ENCODE measurements at places on chromosomes 11 and 22. TPM values are rescaled to one million over a fixed set of nuclear protein-coding genes. Genes with fewer than 3 reads are reported as not detected.
A peak's percentile ranks its signal among the peaks of the same experiment; 100 is the strongest.

DNA sequence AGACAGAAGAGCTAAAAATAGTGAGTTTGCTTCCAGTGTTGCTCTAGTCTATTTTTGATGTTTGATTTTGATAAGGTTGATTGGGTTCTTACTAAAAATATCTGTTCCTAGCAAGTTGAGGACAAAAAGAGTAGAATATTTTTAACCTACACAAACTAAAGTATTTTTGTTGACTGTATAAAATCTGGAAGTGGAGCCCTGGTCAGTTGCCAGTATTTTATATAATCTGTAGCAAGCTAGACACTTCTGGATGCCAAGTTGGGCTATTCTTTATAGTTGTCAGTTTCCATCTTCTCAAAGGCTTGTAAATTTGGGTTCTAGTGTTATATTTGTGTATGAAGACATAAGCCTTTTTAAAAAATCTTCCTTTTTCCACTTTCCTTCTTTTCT lies 56.7 kb downstream of the HSD17B12 start:
- H3K27ac ChIP-seq, result peak overlapping the region; percentile 2
- DNase-seq, result no peak

- peaks cover 26% of the 10 kb centered on the region for H3K27me3 ChIP-seq
- peaks cover 15% of the 10 kb centered on the region for H3K4me1 ChIP-seq
- DNase-seq, result no peak
- no peak overlapping the region for H3K4me3 ChIP-seq
- no peaks in the 10 kb centered on the region for H3K36me3 ChIP-seq
These were observed 10.6 kb upstream of the DGKZ start for GRCh38 chr11:46336563-46337180.

DNA sequence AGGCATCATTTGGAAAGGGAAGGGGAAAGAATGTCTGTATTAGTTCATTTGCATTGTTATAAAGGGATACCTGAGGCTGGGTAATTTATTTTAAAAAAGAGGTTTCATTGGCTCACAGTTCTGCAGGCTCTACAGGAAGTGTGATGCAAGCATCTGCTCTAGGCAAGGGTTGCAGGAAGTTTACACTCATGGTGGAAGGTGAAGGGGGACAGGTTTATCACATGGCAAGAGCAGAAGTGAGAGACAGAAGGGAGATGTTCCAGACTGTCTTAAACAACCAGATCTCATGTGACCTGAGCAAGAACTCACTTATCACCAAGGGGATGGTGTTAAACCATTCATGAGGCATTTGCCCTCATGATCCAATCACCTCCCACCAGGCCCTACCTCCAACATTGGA lies 90.6 kb downstream of the CCDC83 start:
- H3K4me3 ChIP-seq, result no peak overlapping the region
- H3K27me3 ChIP-seq, result no peaks in the 10 kb centered on the region
- peaks cover 30% of the 10 kb centered on the region for H3K4me1 ChIP-seq
- no peak for DNase-seq
- no peaks in the 10 kb centered on the region for H3K36me3 ChIP-seq

DNA sequence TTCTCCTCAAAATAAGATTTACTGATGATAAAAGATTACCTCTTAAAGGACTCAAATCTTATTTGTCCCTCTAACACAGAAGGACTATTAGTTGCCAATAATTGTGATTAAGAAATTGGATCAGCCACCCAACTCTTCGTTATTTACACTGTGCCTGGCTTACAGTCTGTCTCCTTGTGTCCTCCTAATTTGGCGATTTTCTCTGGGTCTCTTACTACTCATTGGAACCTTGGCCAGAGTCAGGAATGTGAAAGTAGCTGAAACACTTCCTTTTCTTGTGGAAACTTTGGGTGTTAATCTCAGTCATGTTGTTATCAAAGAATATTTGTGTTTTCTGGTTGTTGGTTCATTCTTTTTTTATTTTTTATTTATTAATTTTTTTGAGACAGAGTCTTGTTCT lies 83.2 kb downstream of the TEAD1 start:
- no peak overlapping the region for H3K4me3 ChIP-seq
- H3K27me3 ChIP-seq, result no peaks in the 10 kb centered on the region
- peaks cover 7% of the 10 kb centered on the region for H3K36me3 ChIP-seq
- peaks cover 46% of the 10 kb centered on the region for H3K4me1 ChIP-seq
- H3K27ac ChIP-seq, result no peak overlapping the region

DNA sequence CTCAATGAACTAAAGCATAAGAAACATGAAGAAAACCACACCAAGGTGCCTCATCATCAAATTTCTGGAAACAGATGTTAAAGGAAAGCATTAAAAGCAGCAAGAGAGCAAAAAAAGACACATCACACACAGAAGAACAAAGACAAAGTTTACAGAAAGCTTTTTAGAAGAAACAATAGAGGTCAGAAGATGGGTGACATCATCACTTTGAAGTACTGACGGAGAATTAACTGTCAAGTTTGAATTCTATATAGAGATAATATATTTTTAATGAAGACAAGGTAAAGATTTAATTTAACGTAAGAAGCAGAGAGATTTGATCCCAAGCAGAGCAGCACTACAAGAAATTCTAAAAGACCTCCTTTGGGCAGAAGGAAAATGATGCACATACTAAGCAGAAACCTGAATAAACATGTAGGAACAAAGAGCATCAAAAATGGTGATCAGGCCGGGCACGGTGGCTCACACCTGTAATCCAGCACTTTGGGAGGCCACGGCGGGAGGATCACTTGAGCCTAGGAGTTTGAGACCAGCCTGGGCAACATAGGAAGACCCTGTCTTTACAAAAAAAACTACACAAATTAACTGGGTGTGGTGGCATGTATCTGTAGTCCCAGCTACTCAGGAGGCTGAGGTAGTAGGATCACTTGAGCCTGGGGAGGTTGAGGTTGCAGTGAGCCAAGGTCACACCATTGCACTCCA lies 63.3 kb upstream of the RTL6 start:
- H3K4me1 ChIP-seq, result peaks cover 13% of the 10 kb centered on the region
- DNase-seq, result no peak
- H3K27ac ChIP-seq, result no peak overlapping the region
- H3K4me3 ChIP-seq, result no peak overlapping the region

DNA sequence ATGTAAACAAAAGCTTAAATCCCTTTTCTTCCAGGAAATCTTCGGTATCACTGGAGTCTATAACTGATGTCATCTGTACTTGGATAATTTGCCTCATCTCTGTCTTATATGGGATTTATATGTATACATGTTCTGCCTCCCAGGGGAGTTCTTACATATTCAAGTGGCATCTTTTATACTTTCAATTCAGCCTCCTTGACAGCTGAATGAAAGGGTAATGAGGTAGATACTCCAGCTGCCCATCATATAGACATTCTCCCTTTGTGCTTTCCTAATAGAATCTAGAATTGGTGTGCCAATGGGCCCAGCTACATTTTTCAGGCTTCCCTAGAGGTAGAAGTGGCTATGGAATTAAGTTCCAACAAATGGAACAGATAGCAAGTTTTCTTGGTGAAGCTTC lies 223.8 kb downstream of the LRRC4C start:
- H3K4me3 ChIP-seq, result no peak overlapping the region
- H3K36me3 ChIP-seq, result no peaks in the 10 kb centered on the region
- peaks cover 21% of the 10 kb centered on the region for H3K27me3 ChIP-seq
- H3K4me1 ChIP-seq, result no peaks in the 10 kb centered on the region

- H3K36me3 ChIP-seq, result no peaks in the 10 kb centered on the region
- no peak overlapping the region for H3K4me3 ChIP-seq
- peaks cover 9% of the 10 kb centered on the region for H3K4me1 ChIP-seq
- no peaks in the 10 kb centered on the region for H3K27me3 ChIP-seq
- no peak for DNase-seq
- no peak overlapping the region for H3K27ac ChIP-seq
These were observed 13.8 kb downstream of the MMP20 start for GRCh38 chr11:102611291-102611690.

GRCh38 chr11:93251922-93252321 lies 54.1 kb upstream of the SLC36A4 start:
- no peaks in the 10 kb centered on the region for H3K4me1 ChIP-seq
- DNase-seq, result no peak
- no peak overlapping the region for H3K4me3 ChIP-seq
- H3K27me3 ChIP-seq, result no peaks in the 10 kb centered on the region
- H3K36me3 ChIP-seq, result no peaks in the 10 kb centered on the region
- no peak overlapping the region for H3K27ac ChIP-seq

DNA sequence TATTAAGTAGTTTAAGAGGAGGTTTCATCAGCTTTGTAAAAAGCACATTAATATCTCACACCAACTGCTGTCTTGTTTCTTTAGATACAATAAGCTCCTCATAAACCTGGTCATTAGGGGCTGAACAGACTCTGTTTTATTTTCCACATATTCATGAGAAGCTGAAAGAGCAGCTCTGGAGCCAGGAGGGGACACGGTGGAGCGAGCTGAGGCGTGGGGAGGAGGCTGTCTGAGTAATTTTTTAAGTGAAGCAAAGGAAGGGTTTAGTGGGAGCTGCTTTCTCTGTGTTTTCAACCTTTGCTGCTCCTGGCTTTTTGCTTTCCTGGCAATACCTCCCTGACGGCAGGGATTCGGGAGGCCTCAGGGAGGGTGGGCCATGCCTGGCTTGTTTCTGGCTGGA lies 67.0 kb upstream of the EIF3D start:
- H3K36me3 ChIP-seq, result no peaks in the 10 kb centered on the region
- no peak overlapping the region for H3K27ac ChIP-seq
- H3K27me3 ChIP-seq, result peaks cover 43% of the 10 kb centered on the region
- no peak for DNase-seq
- no peak overlapping the region for H3K4me3 ChIP-seq

GRCh38 chr11:45282081-45282480 lies 4.1 kb downstream of the SYT13 start:
- H3K27ac ChIP-seq, result no peak overlapping the region
- no peak for DNase-seq
- no peaks in the 10 kb centered on the region for H3K4me1 ChIP-seq

GRCh38 chr11:128086794-128087193 lies 500.6 kb downstream of the ETS1 start:
- H3K27ac ChIP-seq, result no peak overlapping the region
- H3K4me3 ChIP-seq, result no peak overlapping the region
- no peaks in the 10 kb centered on the region for H3K4me1 ChIP-seq
- H3K27me3 ChIP-seq, result no peaks in the 10 kb centered on the region
- no peak for DNase-seq

- H3K36me3 ChIP-seq, result no peaks in the 10 kb centered on the region
- no peaks in the 10 kb centered on the region for H3K27me3 ChIP-seq
- no peak overlapping the region for H3K27ac ChIP-seq
- DNase-seq, result no peak
- peaks cover 24% of the 10 kb centered on the region for H3K4me1 ChIP-seq
- H3K4me3 ChIP-seq, result no peak overlapping the region
These were observed 83.8 kb downstream of the ME3 start for GRCh38 chr11:86588566-86589090.

DNA sequence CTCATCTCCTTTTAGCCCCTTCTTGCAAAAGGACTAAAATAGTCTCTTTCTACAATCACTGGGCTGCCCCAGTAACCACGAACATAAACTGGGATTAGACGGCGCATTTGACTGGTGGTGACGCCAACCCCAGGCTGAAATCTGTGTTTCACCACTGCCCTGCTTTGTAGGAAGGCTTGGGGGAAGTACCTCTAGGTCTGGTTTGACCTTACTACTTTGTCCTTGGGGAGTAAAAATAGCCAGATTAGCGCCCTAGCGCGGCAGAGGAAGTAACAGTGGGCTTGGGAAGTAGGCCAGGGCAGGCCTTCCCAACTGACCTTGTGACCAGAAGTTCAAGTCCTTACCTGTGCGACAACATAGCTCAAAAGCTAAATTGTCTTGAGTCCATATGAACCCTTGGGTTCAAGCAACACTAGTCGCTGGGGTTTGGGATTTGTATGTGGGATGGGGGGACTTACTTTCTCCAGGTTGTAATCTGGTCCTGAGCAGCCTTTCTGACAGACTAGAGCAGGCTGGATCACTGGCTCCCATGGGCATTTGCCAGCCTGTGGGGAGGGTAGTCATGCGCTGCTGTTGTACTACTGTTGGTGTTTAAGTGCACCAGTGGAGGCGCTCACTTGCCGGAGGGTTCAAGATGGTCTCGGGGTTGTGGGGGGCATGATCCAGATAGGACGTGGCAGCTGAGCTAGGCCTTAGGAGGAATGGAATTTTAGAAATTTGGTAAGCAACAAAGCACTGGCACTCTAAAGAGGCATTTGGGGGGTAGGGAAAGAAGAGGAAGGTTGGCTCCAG lies 953 bp upstream of the PACS1 start:
- H3K27ac ChIP-seq, result peak overlapping the region; percentile 90
- peaks cover 83% of the 10 kb centered on the region for H3K36me3 ChIP-seq
- peak; percentile 51 for DNase-seq
- H3K4me1 ChIP-seq, result peaks cover 39% of the 10 kb centered on the region
- H3K4me3 ChIP-seq, result peak overlapping the region; percentile 99
- H3K27me3 ChIP-seq, result no peaks in the 10 kb centered on the region

GRCh38 chr11:111978028-111978771 lies 41.1 kb downstream of the DIXDC1 start:
- H3K4me1 ChIP-seq, result peaks cover 21% of the 10 kb centered on the region
- peak; percentile 49 for DNase-seq
- H3K27ac ChIP-seq, result no peak overlapping the region
- H3K36me3 ChIP-seq, result peaks cover 4% of the 10 kb centered on the region

GRCh38 chr11:128324531-128325141 lies 262.7 kb downstream of the ETS1 start:
- no peaks in the 10 kb centered on the region for H3K36me3 ChIP-seq
- H3K4me1 ChIP-seq, result 0 out of 2 replicates have a peak, but pooled peaks cover 4% of the 10 kb centered on the region
- no peak overlapping the region for H3K4me3 ChIP-seq

- no peaks in the 10 kb centered on the region for H3K27me3 ChIP-seq
- DNase-seq, result no peak
- H3K4me1 ChIP-seq, result peaks cover 32% of the 10 kb centered on the region
- no peaks in the 10 kb centered on the region for H3K36me3 ChIP-seq
- peak overlapping the region; percentile 26 for H3K4me3 ChIP-seq
- peak overlapping the region; percentile 74 for H3K27ac ChIP-seq
These were observed 84.1 kb downstream of the C22orf31 start for GRCh38 chr22:28977481-28977971.

DNA sequence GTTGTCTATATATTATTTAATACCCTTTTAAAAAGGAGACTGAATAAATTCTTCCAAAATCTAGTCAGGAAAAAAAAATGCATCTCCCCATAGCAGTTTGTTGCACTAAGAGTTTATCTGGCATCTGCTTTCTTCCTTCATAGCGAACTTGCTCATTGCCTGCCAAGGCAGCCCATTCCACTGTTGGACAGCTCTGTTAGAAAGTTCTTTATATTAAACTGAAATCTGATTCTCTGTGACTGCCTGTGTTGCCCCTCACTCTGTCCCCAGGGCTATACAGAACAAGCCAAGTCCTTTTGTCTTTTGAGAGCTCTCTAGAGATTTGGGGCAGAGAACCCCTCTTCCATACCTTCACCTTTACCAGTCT lies 3.3 kb upstream of the CHRDL2 start:
- H3K4me3 ChIP-seq, result no peak overlapping the region
- no peak overlapping the region for H3K27ac ChIP-seq
- no peak for DNase-seq
- H3K27me3 ChIP-seq, result 0 out of 2 replicates have a peak, but pooled peaks cover 3% of the 10 kb centered on the region

GRCh38 chr11:77104727-77105126 lies 2.1 kb downstream of the OMP start:
- no peak overlapping the region for H3K27ac ChIP-seq
- no peak overlapping the region for H3K4me3 ChIP-seq
- H3K27me3 ChIP-seq, result no peaks in the 10 kb centered on the region
- no peaks in the 10 kb centered on the region for H3K36me3 ChIP-seq

GRCh38 chr22:45817745-45818423 lies 146.2 kb downstream of the ATXN10 start:
- H3K27ac ChIP-seq, result no peak overlapping the region
- peaks cover 37% of the 10 kb centered on the region for H3K36me3 ChIP-seq
- no peak for DNase-seq
- no peaks in the 10 kb centered on the region for H3K4me1 ChIP-seq
- H3K27me3 ChIP-seq, result no peaks in the 10 kb centered on the region

Gene PTGDR2
- 1.1 TPM for total RNA-seq

Gene ZNF280B
- 2.7 TPM for total RNA-seq

Gene KDM4D
- total RNA-seq, result 0.41 TPM

Gene GGTLC2
- total RNA-seq, result not detected

Gene ATL3
- total RNA-seq, result 183 TPM

Gene BATF2
- total RNA-seq, result not detected

Gene APOL6
- 22.6 TPM for total RNA-seq

Gene MMP3
- 0.32 TPM for total RNA-seq

Gene ZNF214
- not detected for total RNA-seq

Measured in SJSA1 (cell line).